ENCODE measurements at places on chromosomes 7 and 10.

DNA sequence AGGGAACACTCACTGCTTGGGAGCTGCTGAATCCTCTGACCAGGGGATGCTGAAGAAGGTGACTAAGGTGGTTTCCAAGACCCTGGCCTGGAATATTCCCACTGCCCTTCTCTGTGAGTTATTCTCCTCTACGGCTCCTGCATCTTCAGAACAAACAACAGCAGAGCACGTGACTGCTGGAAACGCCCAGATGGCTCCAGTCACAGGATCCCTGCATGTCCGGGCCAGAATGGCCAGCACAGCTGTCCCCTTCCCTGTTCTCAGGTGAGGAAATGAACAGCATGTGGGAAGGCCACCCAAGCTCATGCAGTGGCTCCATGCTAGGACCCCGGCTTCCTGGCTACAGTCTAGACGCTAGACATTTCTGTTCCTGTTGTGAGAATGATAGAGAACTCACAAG lies 43.1 kb downstream of the GHRHR start:
- DNase-seq = no peak

DNA sequence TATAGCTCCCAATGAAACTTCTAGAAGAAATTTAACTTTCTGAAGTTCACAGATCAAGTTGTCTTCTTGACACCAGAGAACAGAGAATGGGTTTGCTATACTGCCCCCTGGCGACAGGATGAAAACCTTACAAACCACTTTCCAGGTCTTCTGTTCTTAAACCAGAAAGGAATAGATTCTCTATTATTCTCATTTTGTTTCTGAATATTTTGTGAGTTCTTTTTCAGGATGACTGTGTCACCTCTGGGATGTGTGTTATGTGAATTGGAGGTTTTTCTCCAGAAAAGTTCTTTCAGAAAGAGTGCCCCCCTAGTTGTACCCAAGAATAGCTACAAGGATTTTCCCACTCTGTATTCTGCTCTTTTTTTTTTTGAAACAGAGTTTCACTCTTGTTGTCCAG lies 6.3 kb downstream of the IFT22 start:
- DNase-seq = peak; percentile 24

GRCh38 chr10:69278446-69278963 lies at the start of gene HK1:
Gene HK1, plus strand, starts transcription at chr10:69278496.
- DNase-seq = no peak

DNA sequence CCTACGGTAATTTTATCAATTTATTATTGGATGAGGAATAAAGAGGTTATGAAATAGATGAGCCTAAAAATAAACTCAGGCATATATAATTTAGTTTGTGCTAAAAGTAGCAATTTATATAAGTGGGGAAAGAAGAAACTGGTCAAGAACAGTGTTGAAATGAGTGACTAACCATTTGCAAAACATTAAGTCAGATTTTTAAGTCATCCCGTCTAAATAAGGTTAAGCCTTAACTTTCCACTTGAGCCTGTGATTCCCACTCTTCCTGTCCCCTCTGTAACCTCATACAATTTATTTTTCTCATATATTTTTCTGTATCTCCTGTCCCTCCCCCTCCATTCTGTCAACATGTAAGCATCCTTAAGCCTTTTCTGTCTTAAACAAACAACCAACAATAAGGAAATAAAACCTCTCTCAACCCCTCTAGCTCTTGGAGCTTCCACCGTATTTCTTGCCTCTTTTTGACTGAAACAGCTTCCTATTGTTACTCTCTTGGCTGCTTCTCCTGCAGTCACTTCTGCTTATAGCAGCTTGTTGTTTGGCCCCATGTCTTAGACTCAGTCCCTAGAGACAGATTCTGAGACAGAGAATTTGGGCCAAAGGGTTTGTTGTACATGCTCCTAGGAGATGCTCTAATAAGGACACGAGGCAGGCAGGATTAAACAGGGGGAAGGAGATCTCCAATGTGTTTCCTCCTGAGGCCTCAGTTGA lies 109.7 kb downstream of the GNAI1 start:
- DNase-seq = no peak

DNA sequence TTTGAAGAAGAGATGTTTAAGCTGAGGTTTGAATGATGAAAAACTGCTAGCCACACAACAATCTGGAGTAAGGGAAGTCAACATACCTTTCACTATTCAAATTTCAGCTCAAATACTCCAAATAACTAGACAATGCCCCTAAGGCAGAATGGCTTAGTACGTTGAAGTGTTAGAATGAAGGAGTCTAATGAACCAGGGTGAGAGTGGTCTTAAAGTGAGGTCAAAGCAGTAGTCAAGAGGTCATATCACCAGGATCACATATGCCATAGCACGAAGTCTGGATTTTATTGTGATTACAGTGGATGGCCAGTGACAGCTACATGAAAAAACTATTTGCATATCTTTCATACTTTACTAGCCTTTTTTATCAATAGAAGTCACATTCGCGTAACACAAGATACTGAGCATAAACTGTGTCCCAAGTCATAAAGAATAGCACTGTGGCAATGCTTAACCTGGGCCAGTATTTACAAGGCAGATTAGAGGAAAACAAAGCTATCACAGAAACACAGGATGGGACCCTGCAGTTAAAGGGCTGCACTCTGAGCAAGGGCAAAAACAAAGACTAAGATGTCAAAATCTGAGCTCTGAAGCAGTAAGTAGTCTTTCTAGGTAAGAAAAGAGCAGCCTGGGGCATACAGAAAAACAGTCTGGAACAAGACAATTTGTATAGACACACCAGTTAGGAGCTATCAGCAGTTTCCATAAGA lies 61.5 kb downstream of the HYCC1 start:
- DNase-seq = no peak

DNA sequence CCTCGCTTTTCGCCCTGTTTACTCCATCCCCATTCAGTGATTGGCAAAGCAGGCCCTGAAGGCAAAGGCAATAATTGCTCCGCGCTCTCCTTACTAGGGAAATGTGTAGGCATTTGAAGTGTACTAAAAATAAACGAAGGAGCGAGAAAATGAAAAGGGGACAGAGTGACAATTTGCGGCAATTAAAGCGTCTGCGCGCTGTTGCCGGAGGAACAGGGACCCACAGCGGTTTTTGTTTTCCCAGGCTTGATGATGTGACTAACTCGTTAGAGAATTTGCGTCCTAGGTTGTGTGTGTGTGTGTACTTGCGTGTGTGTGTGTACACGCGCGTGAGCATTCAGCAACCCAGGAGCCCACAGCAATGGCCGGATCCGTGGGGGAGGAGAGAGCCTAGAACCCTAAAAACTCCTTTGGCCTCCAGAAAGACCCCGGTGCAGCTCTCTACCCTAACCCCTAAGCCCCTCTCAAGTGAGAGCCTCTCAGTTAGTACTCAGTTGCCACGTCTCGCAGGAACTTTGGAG lies 7.8 kb upstream of the DLX6 start:
- DNase-seq = no peak

DNA sequence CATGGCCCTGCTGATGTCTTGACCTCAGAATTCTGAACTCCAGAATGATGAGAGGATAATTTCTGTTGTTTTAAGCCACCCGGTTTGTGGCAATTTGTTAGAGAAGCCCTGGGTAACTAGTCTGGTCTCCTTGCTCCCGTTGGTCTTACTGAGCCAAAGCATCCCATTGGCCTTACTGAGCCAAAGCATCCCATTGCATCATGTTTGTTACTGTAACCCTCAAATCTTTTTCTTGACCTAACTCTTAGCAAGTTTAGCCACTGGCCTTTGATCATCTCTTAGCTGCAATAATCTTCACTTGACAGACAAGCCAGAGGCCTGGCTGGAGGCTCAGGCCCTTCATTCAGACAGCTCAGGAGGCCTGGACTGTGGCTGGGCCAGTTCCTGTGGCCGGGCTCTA lies 21.8 kb downstream of the TBXAS1 start:
- DNase-seq = no peak

DNA sequence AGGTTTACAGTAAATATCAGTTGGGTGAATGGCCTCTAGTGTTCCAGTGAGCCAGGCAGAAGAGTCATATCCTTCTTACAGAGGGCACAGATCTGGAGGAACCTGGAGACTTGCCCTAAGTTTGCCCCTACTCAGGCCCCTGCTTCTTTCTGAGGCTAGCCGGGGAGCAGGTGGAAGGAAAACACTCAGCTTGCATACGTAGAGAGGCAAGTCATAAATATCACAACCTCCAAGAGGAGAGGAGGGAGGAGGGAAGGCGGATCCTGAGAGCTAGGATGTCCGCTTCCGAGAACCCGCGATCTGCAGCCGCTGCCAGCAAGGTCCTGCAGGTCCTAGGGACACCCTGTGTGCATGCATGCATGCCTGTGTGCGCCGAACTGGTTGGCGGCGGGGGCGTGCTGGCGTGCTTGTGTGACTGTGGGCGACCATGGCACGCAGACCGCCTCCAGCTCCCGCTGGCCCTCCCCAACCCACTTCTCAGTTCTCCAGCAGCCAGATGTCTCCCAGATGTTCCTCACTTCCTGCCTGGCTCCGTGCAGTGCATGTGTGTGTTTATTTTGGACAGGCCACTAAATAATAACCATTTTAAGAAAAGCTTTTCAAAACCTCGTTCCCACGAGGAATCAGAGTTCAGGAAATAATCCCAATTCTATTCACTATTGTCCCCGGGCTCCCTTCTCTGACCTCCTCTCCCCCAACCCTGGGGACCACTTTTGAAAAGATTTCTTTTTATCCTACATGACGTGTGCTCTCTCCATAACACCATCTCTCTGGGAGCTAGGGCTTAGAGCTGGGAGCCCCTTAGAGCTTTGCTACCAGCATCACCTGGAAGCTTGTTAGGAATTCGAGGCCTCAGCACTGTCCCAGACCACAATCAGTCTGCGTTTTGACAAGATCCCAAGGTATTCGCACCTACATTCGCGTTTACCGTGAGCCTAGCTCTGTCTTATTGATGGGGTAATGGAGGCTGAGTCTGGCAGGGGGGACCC lies 32.4 kb downstream of the UNC5B start:
- DNase-seq = no peak

DNA sequence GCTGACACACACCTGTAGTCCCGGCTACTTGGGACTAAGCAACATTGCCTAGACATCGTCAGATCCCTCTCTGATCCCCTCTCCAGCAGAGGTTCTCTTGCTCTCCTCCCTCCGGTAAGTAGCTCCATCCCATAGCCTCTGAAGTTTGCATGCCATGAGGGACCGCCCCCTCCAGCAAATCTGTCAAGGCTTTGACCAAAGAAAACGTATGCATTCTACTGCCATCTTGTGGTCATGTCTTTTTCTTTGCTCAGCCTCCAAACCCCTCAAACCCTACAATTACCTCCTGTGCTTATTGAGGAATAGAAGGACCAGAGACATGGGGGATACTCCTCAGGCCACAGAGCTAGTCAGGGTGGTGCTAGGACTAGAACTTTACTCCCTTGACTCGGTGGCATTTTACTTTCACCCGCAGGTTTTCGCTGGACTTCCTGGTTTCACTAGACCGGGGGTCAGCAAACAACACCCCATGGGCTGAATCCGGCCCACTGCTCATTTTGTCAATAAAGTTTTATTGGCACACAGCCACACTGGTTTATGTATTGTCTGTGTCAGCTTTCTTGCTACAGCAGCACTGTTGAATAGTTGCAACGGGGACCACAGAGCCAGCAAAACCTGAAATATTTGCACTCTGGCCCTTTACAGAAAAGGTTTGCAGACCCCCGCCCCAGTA lies 202.6 kb upstream of the FOXK1 start:
- no peak for DNase-seq

All from stimulated activated CD4-positive, alpha-beta T cell treated with anti-CD3 and anti-CD28 coated beads, Interleukin-15, amount 100 ng/mL, for 48 hours (primary cell).